Effector memory CD4-positive, alpha-beta T cell (primary cell): ENCODE measurements at places on chromosomes 4 and X.

DNA sequence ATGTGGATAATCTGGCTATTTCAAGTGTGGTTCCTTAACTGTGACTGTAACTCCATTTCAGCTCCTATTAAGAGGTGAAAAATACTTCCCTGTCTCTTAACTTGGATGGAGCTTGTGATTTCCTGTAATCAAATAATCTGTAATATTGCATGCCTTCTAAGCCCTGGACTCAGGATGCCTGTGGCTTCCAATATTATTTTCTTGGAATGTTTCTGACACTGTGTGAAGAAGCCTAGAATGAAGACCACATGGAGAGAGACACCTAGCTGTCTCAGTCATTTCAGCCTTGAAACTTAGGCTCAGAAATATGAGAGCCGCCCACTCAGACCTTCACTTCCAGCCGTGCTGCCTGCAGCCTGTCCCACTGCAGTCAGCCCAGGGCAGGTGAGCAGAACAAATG is 544.3 kb downstream of the TRIML1 start:
- H3K4me3 ChIP-seq: no peak overlapping the region
- H3K36me3 ChIP-seq: no peaks in the 10 kb centered on the region
- H3K4me1 ChIP-seq: no peaks in the 10 kb centered on the region
- no peaks in the 10 kb centered on the region for H3K27me3 ChIP-seq

DNA sequence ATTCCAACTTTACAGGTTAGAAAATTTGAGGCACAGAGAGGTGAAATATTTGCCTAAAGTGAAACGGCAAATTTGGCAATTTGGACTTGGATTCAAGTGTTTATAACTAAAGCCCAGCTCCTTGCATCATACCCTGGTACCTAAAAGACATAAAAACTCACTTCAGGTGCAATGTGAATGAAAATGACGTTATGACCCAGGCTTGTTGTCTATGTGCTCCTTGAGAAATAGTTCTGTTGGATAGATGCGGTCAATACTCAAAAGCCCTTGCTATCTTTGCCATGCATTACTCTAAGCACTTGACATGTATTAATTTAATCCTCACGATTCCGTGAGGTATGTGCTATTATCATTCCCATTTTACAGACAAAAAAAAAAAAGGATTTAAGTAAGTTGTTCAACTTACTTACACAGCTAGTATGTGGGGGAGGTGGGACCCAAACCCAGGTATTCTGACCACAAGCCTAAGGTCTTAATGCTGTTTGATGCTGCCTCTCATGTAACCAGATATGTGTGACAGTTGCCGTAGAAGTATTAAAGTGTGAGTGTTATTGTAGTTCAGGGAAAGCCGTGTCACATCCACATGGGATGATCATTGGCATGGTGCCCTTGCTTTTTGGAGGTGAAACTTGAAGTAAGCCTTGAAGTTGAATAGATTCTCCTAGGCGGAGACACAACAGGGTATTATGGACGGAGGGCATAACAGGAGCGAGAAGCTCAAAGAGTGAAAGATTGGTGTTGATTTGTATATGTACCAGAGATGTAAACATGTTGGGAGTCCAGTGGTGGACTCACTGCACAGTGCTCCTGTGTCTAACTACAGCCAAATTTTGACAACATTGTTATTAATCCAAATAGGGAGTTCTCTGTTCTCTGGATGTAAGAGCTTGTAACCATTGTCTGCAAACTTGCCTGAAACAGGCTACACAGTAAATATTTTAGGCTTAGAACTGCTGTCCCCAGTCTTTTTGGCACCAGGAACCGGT is 3.1 kb downstream of the SCML1 start:
- H3K4me3 ChIP-seq: no peak overlapping the region
- no peaks in the 10 kb centered on the region for H3K27me3 ChIP-seq
- no peak for DNase-seq

DNA sequence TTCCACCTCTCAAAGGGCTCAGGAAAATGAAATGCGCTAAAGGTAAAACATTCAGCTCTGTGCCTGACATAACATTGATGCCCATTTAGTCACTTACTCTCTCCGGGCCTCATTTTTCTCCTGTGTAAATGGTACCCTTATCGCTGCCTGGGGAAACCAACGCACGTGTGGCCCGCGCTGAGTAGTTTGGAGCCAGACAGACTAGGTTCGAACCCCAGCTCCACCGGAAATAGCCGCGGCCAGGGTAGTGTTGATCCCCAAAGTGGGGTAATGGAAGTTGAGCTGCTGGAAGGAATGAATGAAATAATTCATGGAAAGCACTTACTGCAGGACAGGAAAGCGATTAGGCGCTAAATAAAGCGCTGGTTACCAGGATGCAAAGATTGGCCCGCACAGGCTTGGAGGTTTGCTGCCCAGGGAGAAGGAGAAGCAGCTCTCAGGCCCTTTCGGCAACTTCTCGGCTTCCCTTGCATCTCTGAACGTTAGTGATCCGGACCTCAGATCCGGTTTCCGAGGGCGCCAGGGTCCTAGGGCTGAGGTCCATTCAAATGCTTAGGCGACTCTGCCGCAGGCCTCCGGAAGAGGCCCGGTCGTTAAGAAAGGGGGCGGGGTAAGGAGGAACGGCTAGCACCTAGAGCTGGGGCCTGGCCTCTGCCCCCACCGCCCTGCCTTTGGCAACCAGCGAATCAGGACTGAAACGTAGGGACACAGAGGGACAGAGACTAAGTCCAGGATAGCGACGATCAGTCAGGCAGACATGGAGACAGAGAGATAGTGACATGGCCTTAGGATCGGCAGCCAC is 13.3 kb downstream of the NKX3-2 start:
- H3K4me1 ChIP-seq: peaks cover 21% of the 10 kb centered on the region
- no peak for DNase-seq
- H3K4me3 ChIP-seq: no peak overlapping the region
- H3K36me3 ChIP-seq: no peaks in the 10 kb centered on the region
- H3K27ac ChIP-seq: no peak overlapping the region

DNA sequence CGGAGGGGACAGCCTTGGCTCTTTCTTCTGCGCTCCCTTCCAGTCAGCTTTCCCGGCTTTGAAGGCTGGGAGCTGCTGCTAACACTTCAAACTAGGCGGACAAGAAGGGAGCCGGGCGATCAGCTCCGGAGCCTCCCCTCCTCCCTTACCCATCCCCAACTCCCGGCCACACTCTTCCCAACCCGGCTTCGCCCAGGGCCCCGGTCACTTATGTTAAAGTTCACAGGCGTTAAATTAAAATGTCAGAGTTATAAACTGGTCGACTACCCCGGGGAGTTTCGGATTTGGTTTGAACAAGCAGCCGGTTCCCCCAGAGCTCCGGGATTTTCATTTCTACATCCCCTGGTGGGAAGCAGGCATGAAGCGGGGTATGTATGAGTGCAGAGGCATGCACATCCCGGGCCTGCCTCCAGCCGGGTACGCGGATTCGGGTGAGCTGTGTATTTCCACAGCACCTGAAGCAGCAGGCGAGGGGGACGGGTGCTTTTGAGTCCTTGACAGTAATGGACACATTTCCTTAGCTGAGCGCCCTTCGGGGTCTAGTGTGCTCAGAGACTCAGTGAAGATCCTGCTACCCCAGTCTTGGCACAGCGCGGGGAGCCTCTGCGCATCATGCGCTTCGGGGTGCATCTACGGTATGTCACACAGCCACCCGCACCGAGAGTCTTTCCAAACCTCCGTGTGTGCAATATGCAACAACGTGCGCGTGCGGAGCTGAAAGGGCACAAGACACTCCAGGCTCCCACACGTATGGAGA is 880 bp downstream of the UNC5C start:
- no peak for DNase-seq
- H3K4me3 ChIP-seq: no peak overlapping the region
- H3K36me3 ChIP-seq: no peaks in the 10 kb centered on the region
- no peak overlapping the region for H3K27ac ChIP-seq
- peaks cover 12% of the 10 kb centered on the region for H3K27me3 ChIP-seq
- H3K4me1 ChIP-seq: no peaks in the 10 kb centered on the region

GRCh38 chr4:121030131-121030530 is 42.2 kb downstream of the NDNF start:
- no peaks in the 10 kb centered on the region for H3K27me3 ChIP-seq
- no peak for DNase-seq
- no peak overlapping the region for H3K4me3 ChIP-seq
- H3K4me1 ChIP-seq: no peaks in the 10 kb centered on the region
- no peak overlapping the region for H3K27ac ChIP-seq
